ENCODE measurements at places on chromosomes 7 and 10.
A peak's percentile ranks its signal among the peaks of the same experiment; 100 is the strongest.

- no peak for DNase-seq
Measured at GRCh38 chr7:113044394-113044793, 42.2 kb downstream of the GPR85 start.

GRCh38 chr10:43257347-43258210 is 9.3 kb downstream of the RASGEF1A start:
- DNase-seq: no peak

GRCh38 chr7:143242306-143242705 is 20.5 kb downstream of the TAS2R40 start:
- no peak for DNase-seq

GRCh38 chr7:133529861-133530260 is 277.0 kb downstream of the EXOC4 start:
- DNase-seq: no peak

DNA sequence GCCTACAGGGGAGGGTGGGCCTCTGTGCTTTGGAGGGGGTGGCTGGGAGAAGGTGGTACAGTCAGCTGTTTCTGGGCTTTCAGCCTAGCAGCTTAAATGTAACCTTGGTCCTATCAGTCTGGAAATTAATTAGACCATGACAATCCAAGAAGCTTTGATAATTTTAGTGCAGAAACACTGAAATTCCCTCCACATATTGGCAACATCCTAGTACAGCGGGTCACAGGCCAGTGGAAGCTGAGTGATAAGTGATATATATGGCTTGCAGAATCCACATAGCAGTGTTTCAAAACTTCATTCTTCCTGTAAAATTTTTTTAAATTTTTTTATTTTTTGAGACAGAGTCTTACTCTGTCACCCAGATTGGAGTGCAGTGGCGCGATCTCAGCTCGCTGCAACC is 212.6 kb downstream of the TYW1 start:
- DNase-seq: no peak

- peak; percentile 52 for DNase-seq
Measured at GRCh38 chr7:2211259-2211880, 21.4 kb downstream of the MAD1L1 start.

DNA sequence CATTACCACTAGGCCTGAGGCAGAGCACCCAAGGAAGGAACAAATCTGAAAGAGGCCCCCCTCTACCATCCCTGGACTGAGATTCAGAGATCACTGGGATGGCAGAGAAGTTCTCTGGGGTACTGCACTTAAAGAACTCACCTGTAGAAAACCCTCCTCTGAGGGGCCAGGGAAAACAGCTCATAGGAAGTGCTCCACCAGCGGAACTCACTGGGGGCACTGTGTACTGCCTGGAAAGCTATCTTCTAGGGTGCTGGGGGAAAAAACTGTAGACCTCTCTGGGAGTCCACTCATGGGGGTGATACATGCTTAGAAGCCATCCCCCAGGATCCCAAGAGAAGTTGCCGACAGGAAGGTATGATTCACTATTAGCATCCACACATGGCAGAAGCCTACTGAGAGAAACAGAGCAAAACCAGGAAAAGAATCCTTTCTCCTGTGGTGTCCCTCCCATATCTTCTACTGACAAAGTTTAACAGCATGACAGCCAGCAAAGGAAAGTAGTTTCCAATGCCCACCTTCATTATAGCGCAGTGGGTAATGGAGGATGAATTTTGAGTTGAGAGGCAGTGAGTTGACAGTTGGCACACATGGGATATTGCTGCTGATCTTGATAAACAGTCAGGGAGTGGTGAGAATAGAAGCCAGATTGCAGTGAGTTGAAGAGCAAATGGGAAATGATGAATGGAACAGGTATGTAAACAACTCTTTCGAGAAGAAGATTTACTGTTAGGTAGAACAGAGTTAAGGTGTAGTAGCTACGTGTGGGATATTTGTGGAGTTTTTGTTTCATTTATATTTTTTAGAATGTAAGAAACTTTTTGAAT is 20.9 kb downstream of the ANKIB1 start:
- DNase-seq: no peak

DNA sequence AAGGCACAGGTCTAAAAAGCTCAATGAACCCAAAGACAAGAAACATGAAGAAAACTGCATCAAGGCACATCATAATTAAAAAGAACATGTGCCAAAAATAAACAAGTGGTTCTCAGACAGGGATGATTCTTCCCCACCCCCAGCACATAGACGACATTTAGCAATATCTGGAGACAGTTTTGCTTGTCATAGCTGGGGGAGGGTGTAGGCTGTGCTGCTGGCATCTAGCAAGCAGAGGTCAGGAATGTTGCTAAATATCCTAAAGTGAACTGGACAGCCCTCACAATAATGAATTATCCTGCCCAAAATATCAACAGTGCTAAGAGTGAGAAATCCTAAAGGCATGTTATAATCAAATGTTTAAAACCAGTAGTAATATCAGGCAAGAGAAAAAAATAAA is 122.6 kb downstream of the MICU1 start:
- DNase-seq: no peak

- DNase-seq: no peak
Measured at GRCh38 chr7:132450188-132450587, 126.1 kb downstream of the PLXNA4 start.

GRCh38 chr7:127995156-127995880 is 35.9 kb downstream of the LRRC4 start:
- DNase-seq: no peak

GRCh38 chr10:70579234-70580002 is 23.1 kb downstream of the PRF1 start:
- peak; percentile 6 for DNase-seq

DNA sequence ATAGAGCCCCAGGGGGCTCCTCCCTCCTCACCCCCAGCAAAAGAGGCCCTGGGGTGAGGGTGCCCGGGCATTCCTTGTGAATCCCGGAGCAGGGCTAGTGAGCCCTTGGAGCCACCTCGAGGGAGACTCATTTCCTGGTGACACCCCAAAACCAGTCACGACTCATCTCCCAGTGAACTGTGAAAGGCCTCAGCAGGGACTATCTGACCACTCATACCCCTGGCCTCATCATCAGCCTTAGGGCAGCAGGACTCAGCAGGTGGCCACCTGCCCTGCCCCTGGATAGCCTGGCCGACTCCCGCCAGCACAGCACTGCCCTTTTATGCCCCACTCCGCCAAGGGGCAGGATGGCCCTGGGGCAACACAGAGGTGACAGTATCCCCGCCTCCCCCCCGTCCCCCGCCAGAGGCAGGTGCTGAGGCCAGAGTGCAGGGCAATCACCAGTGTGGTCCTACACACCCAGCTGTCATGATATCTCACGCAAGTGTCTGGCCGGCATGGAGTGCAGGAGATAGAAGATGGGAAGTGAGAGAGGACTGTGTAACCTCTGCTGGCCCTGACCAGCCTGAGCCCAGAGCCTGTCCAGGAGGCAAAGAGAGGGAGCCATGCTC is 3.2 kb downstream of the SNCG start:
- no peak for DNase-seq

DNA sequence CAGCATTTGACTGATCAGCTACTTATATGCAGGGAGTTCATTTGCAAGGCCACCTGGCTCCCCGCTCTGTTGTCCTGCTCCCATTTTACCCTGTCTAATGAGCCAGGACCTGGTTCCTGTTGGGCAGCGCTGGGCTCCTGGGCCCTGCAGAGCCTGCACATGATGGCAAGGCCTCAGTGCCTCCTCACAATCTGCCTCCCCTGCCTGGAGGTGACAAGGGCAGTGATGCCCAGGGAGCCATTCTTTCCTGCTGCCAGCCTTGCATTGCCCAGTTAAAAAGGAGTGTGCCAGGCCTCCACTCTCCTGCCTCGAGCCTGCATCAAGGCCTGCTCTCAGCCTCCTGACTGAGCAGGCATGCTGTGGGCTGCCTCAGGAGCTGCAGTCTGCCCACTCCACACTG is 28.5 kb downstream of the CHAT start:
- DNase-seq: peak; percentile 20

GRCh38 chr7:142481548-142481947 is 223.7 kb upstream of the PRSS58 start:
- DNase-seq: no peak

DNA sequence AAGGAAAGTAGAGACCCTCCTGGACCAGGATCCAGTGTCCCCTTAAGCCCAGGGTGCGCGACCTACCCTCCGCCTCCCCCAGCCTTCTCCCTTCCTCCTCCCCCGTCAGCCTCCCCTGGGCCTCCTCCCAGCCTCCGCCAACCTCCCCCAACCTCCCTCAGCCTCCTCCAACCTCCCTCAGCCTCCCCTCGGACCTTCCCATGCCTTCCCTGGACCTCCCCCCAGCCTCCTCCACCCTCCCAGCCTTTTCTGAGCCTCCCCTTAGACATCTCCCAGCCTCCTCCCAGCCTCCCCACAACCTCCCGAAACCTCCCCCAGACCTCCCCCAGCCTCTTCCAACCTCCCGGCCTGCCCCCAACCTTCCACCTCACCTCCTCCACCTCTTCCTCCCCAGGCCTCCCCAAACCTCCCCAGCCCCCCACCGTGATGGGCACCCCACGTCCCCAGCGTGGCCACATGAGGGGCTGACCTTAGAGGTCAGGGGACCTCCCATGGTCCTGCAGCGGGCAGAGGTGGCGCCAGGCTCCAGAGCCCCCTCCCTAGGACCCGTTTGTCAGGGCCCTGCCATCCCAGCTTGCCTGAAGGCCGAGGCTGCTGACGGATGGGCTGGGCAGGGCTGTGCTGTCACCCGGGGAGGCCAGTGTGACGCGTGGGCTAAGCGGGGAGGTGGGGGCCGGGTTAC is 18.8 kb downstream of the FAM20C start:
- no peak for DNase-seq

DNA sequence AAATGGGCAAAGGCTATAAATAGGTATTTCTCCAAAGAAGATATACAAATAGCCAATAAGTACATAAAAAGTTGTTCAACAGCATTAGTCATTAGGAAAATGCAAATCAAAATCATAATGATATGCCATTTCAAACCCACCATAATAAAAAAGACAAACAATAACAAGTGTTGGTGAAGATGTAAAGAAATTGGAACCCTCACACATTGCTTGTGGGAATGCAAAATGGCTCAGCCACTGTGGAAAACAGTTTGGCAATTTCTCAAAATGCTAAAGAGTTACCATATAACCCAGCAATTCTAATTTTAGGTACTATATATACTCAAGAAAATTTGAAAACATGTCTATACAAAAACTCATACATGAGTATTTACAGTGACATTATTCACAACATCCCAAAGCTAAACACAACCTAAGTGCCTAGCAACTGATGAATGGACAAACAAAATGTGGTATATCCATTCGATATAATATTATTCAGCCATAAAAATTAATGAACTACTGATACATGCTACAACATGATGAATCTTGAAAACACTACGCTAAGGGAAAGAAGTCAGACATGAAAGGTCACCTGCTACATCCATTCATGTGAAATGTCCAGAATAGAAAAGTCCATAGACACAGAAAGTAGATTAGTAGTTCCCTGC is 55.6 kb downstream of the CHCHD3 start:
- no peak for DNase-seq

GRCh38 chr10:97736403-97736901 is 476 bp upstream of the ZFYVE27 start:
- no peak for DNase-seq

All from RWPE2 (cell line).